ENCODE measurements at places on chromosomes 1 and 21. TPM values are rescaled to one million over a fixed set of nuclear protein-coding genes. Genes with fewer than 3 reads are reported as not detected.
A peak's percentile ranks its signal among the peaks of the same experiment; 100 is the strongest.

Gene KCNJ15
- not detected for polyA plus RNA-seq

Gene PLPPR4
- polyA plus RNA-seq = 0.99 TPM

Gene TAS1R1
- polyA plus RNA-seq = 0.19 TPM

DNA sequence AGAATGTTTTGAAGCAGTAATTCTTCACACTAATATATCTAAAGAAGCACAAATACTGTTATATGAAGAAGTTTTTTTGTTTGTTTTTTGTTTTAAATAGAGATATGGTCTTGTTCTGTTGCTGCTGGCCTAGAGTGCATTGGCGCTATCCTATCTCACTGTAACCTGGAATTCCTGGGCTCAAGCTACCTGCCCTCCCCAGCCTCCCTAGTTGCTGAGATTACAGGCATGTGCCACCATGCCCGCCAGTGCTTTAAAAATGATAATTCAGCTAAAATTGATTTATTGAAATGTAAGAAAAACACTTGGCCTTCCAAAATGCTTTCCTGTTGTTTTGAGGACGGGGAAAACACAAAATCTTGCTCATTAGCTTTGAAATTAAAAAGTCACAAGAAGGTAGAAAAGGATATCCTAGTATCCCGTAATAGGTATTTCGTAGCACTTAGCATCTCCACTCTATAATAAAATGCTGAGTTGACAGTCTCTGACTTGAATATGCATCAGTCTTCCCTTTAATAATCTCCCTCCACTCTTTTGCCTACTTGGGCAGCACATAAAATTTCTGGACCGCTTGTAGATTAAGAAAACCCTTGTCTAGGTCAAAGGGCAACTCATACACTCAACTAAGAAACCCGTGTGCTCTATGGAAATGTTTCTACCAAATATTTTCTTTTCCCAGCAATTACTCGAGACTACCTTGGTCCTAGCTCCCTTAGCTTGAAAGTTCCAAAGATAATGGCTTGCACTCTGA lies 1.3 kb downstream of the SCYL3 start:
- no peaks in the 10 kb centered on the region for H3K27me3 ChIP-seq
- H3K4me1 ChIP-seq = peaks cover 18% of the 10 kb centered on the region
- H3K4me3 ChIP-seq = peak overlapping the region; percentile 85
- H3K27ac ChIP-seq = no peak overlapping the region
- no peak for DNase-seq

GRCh38 chr1:12585536-12585935 lies 32.5 kb downstream of the DHRS3 start:
- H3K4me1 ChIP-seq = no peaks in the 10 kb centered on the region
- H3K27ac ChIP-seq = no peak overlapping the region
- DNase-seq = no peak
- no peaks in the 10 kb centered on the region for H3K36me3 ChIP-seq
- H3K27me3 ChIP-seq = no peaks in the 10 kb centered on the region

DNA sequence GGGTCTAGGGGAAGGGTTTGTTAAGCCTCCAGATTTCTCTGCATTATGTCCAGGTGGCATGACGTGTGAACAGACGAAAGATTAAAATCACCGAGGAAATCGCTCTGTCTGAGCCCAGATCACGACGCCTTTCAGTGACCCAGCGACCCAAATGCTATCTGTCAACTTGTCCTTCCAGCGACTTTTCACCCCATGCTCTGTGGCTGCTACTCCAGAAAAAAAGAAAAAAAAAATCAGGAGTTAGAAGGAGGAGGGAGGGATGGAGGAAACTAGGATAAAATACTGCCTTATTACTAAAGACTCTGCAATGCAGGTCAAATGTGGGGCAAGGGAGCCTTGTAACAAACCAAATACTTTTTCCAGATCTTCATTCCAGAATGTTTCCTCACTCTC lies 352.0 kb downstream of the NUF2 start:
- H3K27ac ChIP-seq = no peak overlapping the region
- no peaks in the 10 kb centered on the region for H3K36me3 ChIP-seq
- DNase-seq = no peak
- no peak overlapping the region for H3K4me3 ChIP-seq
- no peaks in the 10 kb centered on the region for H3K27me3 ChIP-seq
- H3K4me1 ChIP-seq = no peaks in the 10 kb centered on the region

Gene AMY2B
- polyA plus RNA-seq = 2.5 TPM

DNA sequence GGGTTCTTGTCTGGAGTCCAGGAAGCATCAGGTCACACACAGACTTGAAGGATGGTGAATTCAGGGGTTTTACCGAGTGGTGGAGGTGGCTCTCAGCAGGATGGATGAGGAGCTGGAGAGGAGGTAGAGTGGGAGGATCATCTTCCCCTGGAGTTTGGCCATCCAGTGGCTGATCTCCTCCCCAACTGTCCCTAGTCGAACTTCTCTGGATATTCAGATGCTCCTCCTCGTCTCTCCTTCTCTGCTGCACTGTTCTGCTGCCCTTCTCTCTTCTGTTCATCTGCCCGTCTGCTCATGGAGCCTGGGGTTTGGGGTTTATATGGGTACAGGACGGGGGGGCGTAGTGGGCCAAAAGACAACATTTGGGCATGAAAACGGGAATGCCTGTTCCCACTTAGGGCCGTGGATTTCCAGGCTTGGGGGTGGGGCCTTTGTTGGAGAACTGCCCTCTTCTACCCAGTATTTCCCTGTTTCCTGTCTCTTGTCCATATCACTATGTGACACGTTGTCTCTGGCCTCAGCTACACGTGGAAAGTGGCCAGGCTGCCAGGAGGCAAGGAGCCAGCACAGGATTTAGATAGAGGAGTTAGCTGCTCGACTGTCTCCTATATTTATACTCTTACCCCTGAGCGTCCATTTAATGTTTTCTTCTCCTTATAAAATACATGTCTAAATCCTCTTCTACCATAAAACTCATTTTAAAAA lies 76.7 kb downstream of the SIPA1L2 start:
- no peaks in the 10 kb centered on the region for H3K36me3 ChIP-seq
- no peak overlapping the region for H3K4me3 ChIP-seq
- no peak for DNase-seq
- no peaks in the 10 kb centered on the region for H3K27me3 ChIP-seq
- H3K4me1 ChIP-seq = peaks cover 76% of the 10 kb centered on the region
- H3K27ac ChIP-seq = no peak overlapping the region

- DNase-seq = no peak
- H3K4me1 ChIP-seq = no peaks in the 10 kb centered on the region
- no peaks in the 10 kb centered on the region for H3K36me3 ChIP-seq
- no peak overlapping the region for H3K27ac ChIP-seq
- no peak overlapping the region for H3K4me3 ChIP-seq
These were observed 58.8 kb upstream of the MAN1A2 start for GRCh38 chr1:117308311-117308916.

Gene PHGDH
- 652 TPM for polyA plus RNA-seq

GRCh38 chr1:117592155-117592554 lies 13.7 kb upstream of the TENT5C start:
- H3K4me3 ChIP-seq = no peak overlapping the region
- H3K4me1 ChIP-seq = no peaks in the 10 kb centered on the region
- DNase-seq = no peak
- H3K27ac ChIP-seq = no peak overlapping the region
- no peaks in the 10 kb centered on the region for H3K27me3 ChIP-seq

GRCh38 chr1:58409890-58410289 lies 136.6 kb downstream of the OMA1 start:
- no peak overlapping the region for H3K27ac ChIP-seq
- no peak overlapping the region for H3K4me3 ChIP-seq
- peaks cover 4% of the 10 kb centered on the region for H3K4me1 ChIP-seq
- no peaks in the 10 kb centered on the region for H3K27me3 ChIP-seq

Gene KIF1B
- polyA plus RNA-seq = 18.7 TPM

Gene UCHL5
- polyA plus RNA-seq = 60.2 TPM

DNA sequence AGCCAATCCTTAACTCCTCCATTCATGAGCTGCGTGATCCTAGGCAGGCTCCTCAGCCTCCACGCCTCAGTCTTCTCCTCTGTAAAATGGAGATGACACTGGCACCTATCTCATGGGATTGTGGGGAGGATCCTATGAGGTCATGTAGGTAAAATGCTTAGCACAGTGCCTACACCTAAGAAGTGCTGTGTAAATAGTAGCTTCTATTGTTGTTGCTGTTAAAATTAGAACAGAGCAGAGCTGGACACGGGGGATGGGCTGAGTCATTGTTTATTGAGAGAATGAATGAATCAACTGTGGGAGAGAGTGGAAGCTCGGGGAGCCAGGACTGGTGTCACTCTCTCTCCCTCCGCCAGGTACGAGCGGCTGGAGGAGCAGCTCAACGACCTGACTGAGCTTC lies 43.0 kb downstream of the TMCC2 start:
- H3K4me3 ChIP-seq = no peak overlapping the region
- no peak overlapping the region for H3K27ac ChIP-seq
- no peak for DNase-seq
- H3K27me3 ChIP-seq = no peaks in the 10 kb centered on the region
- peaks cover 30% of the 10 kb centered on the region for H3K4me1 ChIP-seq

GRCh38 chr1:177914603-177915002 lies 55.3 kb downstream of the SEC16B start:
- no peaks in the 10 kb centered on the region for H3K36me3 ChIP-seq
- no peak overlapping the region for H3K27ac ChIP-seq
- H3K4me1 ChIP-seq = no peaks in the 10 kb centered on the region
- no peaks in the 10 kb centered on the region for H3K27me3 ChIP-seq
- no peak overlapping the region for H3K4me3 ChIP-seq

DNA sequence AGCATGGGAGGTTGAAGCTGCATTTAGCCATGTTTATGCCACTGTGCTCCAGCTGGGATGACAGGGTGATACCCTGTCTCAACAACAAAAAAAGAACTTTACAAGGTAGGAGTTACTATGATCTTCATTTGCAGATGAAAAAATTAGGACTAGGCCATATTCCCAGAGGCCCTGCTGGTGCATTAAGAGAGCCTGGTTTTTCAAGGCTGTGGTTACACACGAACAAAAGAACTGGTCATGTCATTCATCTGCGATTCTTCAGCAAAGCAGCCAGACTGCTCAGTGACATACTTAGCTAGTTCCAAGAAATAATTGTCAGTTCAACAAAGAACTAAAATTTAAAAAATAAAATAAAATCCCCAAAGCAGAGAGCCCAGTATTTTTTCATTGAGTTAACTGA lies 66.1 kb upstream of the SLC22A15 start:
- H3K27ac ChIP-seq = no peak overlapping the region
- no peak overlapping the region for H3K4me3 ChIP-seq
- H3K36me3 ChIP-seq = no peaks in the 10 kb centered on the region
- peaks cover 33% of the 10 kb centered on the region for H3K4me1 ChIP-seq
- DNase-seq = no peak

DNA sequence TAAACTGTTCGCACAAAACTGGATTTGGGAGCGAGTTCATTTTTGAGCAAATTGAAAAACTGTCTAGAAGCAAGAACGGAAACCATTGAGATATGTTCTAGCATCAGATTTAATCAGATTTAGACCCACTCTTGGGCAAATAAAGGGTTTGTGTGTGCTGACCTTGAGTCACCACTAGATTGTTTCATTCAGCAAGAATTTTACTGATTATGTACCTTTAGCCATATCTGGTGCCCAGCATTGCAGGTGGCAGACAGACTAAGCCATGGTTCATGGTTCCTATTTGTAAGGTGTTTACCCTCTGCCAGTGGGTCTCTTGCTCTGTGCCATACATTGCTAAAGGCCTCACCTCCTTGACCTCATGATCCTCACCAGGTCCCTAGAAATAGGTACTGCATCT lies 1.4 kb downstream of the NUDC start:
- DNase-seq = no peak
- no peaks in the 10 kb centered on the region for H3K27me3 ChIP-seq
- peak overlapping the region; percentile 93 for H3K4me3 ChIP-seq
- peaks cover 36% of the 10 kb centered on the region for H3K36me3 ChIP-seq

- peak; percentile 36 for DNase-seq
- H3K4me1 ChIP-seq = no peaks in the 10 kb centered on the region
These were observed 75.4 kb upstream of the VTCN1 start for GRCh38 chr1:117286145-117286544.

Gene BCL10
- polyA plus RNA-seq = 28.8 TPM

DNA sequence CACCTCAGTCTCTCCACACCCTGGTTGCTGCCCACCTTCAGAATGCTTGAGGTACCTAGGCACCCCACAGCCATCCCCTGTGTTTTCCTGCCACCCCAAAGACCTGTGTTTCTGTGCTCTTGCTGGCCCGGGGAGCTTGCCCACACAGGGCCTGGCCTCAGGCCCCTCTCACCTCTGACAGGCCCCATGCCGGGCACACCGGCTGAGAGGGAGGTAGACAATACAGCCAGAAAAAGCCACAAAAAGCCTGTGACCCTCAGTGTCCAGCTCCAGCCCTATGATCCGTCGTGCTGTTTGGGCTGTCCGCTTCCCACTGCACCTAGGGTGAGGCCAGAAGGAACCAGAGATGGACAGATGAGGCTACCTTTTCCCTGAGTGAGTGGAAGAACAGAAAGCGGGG lies 11.4 kb downstream of the SEMA6C start:
- peaks cover 14% of the 10 kb centered on the region for H3K4me1 ChIP-seq
- no peaks in the 10 kb centered on the region for H3K36me3 ChIP-seq
- H3K4me3 ChIP-seq = no peak overlapping the region
- peaks cover 38% of the 10 kb centered on the region for H3K27me3 ChIP-seq
- H3K27ac ChIP-seq = no peak overlapping the region

- H3K4me1 ChIP-seq = no peaks in the 10 kb centered on the region
- no peak overlapping the region for H3K27ac ChIP-seq
- H3K27me3 ChIP-seq = no peaks in the 10 kb centered on the region
- no peaks in the 10 kb centered on the region for H3K36me3 ChIP-seq
These were observed 49.8 kb downstream of the GREM2 start for GRCh38 chr1:240562111-240562590.

GRCh38 chr1:100456880-100457279 lies 81.1 kb upstream of the GPR88 start:
- no peaks in the 10 kb centered on the region for H3K27me3 ChIP-seq
- no peaks in the 10 kb centered on the region for H3K36me3 ChIP-seq
- peaks cover 14% of the 10 kb centered on the region for H3K4me1 ChIP-seq

Gene MFN2
- polyA plus RNA-seq = 15.4 TPM

Gene KCNE2
- 0.49 TPM for polyA plus RNA-seq

DNA sequence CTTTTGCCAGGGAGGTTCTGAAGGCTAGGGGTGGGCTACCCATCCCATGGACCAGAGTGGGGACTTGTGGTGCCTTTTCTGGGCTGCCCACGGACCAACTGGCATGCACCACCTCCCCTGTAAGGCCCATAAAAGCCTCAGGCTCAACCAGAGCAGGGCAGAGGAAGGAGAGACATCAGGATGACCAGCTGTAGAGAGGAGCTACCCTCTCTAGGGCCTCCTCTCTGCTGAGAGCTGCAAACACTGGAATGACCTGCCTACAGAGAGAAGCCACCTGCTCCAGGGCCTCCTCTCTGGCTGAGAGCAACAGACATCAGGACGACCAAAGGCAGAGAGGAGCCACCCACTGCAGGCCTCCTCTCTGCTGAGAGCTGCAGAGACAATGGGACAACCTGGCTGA lies 140.9 kb downstream of the EIF4G3 start:
- H3K27me3 ChIP-seq = no peaks in the 10 kb centered on the region
- H3K36me3 ChIP-seq = peaks cover 4% of the 10 kb centered on the region
- DNase-seq = no peak

DNA sequence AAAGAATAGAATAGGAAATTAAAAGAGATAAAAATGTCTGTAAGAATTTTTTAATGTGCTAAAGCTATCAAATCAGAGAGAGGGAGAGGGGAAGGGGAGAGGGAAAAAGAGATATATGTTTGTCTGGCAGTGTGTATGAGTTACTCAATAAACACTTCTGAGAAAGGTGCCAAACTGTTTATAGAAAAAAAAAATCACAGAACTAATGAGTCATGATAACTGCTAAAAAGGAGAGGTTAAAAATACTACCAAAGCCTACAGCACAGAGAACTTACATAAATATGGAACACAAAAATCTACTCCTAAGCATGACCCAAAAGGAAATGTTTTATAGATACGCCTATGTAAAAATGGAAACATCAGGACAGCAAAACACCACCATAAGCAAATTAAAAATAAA lies 45.4 kb downstream of the SELENOF start:
- H3K36me3 ChIP-seq = no peaks in the 10 kb centered on the region
- H3K27me3 ChIP-seq = no peaks in the 10 kb centered on the region
- peaks cover 15% of the 10 kb centered on the region for H3K4me1 ChIP-seq
- DNase-seq = no peak
- peak overlapping the region; percentile 2 for H3K27ac ChIP-seq
